ENCODE measurements at places on chromosomes 13 and 19.

GRCh38 chr13:23449398-23450162 is 16.1 kb upstream of the SACS start:
- DNase-seq, result no peak

DNA sequence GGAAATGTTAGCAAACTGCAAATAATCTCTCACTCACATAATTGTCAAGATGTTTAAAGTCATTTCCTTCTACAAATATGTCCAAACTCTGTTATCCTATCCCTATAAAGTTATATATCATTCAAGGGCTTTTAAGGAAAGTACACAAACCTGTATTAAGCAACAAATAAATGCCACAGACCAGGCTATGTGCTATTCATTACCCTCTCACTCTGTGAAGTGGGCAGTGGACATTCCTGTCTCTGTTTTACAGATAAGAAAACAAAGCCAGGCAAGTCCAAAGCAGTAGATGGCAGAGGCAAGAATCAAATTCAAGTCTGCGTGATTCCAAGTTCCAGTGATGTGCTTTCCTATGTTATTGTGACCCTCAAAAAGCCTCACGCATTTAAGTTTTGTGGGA is 140.6 kb downstream of the LHFPL6 start:
- DNase-seq, result no peak

DNA sequence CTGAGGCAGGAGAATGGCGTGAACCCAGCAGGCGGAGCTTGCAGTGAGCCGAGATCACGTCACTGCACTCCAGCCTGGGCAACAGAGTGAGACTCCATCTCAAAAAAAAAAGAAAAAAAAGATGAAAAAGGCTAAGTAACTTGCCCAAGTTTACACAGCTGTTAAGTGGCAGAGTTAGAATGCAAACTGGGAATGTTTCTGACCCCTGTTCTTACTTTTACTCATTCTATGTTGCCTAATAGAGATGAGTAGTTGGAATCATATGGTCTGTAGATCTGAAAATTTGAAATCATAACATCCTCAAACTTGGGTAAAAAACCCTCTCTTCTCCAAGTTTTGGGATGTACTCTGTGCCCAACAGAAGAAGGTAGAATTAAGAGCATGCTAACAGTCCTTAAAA is 235.8 kb upstream of the RFC3 start:
- DNase-seq, result no peak

DNA sequence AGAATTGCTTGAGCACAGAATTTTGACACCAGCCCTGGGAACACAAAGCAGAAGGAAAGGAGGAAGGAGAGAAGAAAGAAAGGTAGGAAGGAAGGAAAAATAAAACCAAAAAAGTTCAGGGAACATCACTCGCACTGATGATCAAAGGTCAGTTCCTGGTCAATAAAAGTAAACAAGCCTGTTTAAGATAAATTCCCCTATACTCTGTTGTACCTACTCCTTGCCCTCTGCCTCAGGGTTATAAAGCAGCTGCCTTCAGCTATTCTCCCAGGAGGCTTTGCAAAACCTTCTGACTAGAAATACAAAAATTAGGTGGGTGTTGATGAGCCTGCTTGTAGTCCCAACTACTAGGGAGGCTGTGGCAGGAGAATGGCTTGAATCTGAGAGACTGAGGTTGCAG is 14.9 kb upstream of the ZNF91 start:
- DNase-seq, result no peak
